ENCODE measurements at places on chromosomes 7 and 10.

GRCh38 chr10:101284101-101284743 is 55.0 kb upstream of the LBX1 start:
- DNase-seq: no peak

DNA sequence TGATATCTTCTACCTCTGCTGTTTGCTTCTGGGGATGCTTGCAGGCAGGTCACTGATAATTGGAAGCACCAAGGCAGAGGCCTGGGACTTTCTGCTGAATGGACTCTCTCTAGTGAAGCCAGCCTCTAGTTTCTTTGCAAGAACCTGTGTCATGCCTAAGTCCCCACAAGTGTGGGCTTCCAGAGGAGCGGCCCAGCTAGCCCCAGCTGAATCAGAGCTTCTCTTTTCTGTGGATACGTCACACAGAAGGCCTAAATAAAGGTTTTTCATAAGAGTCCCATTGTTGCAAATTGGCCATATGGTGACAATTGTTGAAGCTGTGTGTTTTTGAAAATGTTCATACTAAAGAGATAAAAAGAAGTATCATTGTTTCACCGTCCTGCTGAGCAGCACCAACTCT is 6.8 kb upstream of the OPALIN start:
- no peak for DNase-seq

DNA sequence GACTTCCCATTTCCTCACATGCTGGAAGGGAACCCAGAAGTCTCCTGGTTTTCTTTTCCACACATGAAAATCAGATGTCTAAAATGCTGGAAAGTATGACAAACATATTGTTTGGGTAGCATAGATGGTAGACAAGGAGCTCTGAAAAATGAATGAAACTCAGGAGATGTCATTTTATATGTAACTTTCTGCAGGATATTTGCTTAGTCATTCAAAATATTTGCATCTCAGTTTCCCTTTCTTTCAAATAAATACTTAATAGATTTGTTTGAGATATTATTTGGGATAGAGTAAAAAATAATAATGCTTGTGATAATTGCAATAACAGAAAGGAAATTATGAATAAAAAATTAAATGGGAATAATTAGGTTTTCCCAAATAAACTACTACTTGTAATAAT is 298.9 kb upstream of the ADARB2 start:
- no peak for DNase-seq

- no peak for DNase-seq
Measured at GRCh38 chr10:77030974-77031373, 606.6 kb downstream of the KCNMA1 start.

DNA sequence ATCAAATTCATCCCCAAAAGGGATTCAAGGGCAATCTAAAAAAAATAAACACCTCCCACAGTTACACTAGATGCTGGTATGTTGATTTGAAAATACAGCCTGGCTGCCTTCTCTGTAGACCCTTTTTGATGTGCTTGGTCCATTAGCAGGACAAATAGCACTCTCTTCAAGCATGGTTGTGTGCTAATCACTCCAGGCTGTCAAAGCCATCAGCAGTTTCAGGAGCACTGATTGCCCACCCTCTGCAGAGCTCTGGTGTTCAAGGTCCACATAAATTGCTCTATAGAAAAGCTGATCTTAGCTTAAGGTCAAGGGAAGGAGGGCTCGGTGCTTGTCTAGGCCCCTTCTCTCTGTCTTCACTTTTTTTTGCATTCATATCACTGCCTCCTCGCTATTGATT is 35.4 kb downstream of the PRR15 start:
- no peak for DNase-seq

DNA sequence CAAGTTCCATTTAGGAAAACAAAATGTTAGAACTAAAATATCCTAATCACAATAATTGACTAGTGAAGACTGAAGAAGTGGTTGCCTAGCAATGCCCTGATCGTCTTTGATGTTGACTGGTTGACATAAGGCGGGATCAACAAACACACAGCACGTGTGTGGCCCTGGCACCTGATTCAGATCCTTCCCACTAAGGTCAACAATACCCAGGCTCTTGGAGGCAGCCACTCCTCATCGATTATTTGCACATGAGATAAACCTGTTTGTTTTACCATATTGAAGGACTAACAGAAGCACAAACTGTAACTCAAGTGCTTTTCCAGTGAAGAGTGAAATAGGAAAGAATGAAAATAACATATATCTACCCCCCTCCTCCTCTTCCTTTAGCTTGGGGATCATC is 15.6 kb downstream of the FANK1 start:
- no peak for DNase-seq

- peak; percentile 15 for DNase-seq
Measured at GRCh38 chr7:128259131-128260061, 18.3 kb downstream of the LEP start.

DNA sequence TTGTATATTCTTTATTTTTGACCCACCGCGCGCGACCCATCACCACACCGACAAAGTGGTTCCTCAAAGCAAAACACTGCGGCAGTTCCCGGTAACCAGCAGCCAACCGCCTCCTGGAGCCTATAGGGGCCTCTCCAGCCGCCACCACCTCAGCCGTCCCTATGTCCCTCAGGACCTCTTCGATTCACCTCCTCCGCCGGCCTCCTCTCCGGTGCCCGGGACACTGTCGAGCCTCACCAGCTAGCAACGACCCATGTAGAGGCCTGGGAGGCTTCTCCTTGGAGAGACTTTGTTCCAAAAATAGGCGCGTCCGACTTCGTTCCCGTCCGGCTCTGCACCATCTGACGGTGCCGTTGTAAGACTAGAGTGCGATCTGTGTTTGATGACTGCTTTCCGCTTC is 158.8 kb downstream of the HGF start:
- DNase-seq: no peak

GRCh38 chr10:44581996-44582395 is 197.1 kb upstream of the CXCL12 start:
- DNase-seq: no peak

DNA sequence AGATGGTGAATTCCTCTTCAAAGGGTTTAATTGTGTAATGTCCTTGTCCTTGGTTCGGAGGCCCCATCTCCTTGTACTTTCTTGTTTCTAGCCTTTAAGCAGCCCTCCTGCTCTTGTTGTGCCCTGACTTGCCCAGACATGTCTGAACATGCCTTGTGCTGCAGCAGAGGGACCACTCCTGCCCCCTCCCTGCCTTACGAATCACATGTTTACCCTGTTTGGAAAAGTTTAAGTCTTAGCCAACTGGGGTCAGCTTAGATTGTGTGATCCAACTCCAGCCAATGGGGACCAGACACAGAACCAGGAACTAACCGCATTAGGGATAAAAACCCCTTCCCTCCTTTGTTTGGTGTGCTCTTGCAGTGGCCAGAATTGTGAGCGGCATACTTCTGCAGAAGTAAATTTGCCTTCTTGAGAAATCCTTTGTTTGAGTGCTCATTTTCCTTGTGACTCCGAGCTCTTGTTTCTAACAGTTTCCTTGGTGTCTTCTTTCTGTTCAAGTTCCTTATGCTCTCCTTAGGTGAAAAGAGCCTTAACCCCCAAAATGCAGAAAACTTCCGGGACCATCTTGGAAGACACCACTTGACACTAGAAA is 29.4 kb downstream of the CLRN3 start:
- DNase-seq: peak; percentile 25

DNA sequence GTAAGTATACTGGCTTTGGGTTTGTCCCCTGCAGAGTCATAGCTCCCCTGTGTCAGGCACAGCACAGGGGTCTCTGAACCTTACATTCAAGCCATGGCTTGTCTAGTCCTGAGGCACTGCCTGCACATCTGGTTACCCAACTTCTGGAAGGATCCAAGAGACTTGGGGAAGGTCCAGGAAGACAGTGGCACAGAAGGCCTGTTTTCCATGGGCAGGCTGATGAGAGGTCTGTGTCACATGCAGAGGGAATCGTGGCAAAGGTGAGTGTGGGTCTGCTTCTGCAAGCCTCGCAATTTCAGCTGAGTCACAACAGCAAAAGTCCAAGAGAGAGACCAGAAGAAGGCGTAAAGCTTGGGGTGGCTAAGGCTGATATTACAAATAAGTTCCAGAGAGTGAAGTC is 28.4 kb upstream of the BMPR1A start:
- DNase-seq: no peak

DNA sequence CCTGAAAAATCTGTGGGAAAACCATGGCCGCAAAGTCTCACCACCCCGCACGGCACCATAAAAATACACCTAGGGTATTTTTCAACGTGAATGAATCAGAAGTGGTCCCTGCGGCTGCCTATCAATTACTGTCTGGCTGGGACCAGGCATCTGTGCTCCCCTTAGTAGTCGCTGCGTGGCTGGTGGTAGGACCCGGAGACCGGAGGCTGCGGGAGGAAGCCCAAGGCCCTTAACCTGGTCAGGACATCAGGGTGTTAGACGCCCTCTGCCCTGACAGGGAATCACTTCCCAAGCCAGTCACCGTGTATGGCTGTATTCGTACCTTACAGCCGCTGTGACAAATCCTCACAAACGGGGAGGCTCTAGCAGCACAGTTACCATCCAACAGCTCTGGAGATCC is 141.5 kb upstream of the PPP2R2D start:
- no peak for DNase-seq

DNA sequence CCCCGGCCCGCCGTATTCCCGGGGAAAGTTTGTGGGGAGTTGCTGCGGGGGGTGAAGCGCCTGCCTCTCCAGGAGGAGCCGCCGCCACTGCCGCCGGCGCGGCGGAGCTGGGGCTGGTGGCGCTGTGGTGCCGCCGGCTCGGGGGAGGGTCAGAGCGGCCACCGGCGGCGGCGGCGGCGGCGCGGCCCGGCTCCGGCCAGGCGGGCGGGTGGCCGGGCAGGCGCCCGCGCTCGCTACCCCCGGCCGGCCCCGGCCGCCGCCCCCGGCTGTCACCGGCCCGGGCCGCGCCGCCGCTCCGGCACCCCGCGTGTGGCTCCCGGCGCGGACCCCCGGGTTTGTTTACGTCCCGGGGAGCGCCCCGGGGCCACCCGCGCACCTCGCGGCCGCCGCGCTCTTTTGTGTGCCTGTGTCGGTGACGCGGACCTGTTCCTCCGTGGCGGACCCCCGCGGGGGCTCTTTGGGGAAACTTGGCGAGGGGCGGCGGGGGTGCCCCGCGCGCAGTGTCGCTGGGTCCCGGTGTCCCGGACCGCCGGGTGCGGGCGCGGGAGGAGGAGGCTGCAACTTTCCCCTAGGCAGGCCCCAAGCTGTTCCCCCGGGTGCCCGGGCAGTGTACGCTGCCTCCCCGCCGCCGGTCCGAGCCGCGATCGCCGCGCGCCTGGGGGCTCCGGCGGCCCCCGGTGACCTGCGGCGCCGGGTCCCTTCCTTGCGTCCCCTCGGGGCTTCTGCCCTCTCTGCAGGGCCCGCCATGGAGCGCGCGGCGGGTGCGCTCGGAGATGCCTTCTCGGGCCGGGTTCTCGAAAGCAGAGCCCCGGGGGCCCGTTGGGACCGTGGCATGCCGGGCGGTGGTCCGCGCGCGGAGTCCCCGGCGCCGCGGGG is 593 bp upstream of the CUX1 start:
- DNase-seq: no peak

DNA sequence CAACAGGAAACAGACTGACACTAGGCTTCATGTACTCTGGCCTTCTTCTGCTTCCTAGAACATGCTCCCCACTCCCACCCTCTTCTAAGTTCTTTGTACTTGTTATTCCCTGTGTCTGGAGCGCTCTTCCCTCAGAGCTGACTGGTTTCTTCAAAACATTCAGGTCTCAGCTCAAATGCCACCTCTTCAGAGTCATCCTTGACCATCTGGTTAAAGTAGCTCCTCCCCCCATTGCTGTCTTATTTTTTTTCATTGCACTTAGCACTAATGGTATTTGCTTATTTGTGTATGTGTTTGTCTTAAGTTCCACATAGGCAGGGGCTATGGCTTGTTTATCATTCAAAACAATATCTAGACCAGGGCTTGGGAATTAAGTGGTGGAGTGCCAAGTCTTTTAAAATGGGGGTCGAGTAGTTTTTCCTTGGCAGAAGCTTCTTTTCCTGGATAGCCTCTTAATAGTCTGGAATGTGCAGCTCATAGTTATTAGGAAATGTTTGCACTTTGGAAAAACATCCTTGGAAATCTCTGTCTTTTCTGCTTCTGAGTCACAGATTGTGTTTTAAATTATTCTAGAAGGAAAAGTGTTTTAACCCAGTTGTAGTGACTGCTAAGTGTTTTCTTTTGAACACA is 60.0 kb downstream of the RALA start:
- DNase-seq: no peak

GRCh38 chr10:104328896-104329710 is 9.2 kb downstream of the ITPRIP start:
- no peak for DNase-seq

DNA sequence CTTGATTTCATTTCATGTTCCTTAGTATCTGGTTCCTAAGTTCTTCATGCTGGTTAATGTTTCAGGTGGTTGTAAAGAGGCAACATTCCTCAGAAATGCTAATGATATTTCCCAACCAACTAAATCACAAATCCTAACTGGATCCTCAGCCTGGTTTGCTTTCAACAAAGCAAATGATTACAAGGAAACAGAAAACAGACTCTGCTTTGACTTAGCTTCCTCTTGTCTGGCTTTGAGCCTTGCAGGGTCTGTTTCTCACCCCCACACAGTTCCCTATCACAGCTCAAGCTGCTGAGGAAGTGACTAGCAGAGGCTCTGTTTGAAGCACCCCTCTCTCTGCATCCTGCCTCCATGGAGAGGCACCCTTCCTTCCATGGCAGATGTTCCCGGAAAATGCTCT is 130.2 kb upstream of the CTTNBP2 start:
- DNase-seq: no peak

Measured in HFF-Myc (cell line).